ENCODE measurements at places on chromosomes 2 and 18.
A peak's percentile ranks its signal among the peaks of the same experiment; 100 is the strongest.

GRCh38 chr2:54572262-54572635 lies 116.1 kb downstream of the SPTBN1 start:
- peak; percentile 75 for DNase-seq

- DNase-seq, result no peak
These were observed 79.8 kb downstream of the ASB1 start for GRCh38 chr2:238506371-238507068.

DNA sequence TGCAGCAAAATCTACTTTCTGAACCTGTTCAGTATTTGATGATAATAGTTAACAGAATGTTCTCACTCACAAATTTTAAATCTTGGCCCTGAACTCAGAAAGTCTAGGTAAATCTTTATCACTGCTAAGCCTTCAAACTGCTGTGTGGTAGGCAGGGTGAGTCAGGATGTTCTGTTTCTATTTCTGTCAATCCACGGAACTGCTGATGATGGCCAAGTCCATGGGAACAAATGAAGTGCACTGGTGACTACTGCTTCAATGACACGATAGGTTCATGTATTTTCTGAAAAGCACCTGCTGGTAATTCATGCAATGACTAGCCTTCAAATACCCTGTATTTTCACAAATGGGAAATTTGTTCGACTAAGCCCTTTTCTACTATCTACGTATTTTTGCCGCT lies 14.2 kb downstream of the NIFK start:
- DNase-seq, result no peak

GRCh38 chr2:69188182-69188900 lies 175.4 kb downstream of the ANTXR1 start:
- no peak for DNase-seq

- DNase-seq, result no peak
These were observed 414.9 kb downstream of the PLCL1 start for GRCh38 chr2:198219292-198219691.

DNA sequence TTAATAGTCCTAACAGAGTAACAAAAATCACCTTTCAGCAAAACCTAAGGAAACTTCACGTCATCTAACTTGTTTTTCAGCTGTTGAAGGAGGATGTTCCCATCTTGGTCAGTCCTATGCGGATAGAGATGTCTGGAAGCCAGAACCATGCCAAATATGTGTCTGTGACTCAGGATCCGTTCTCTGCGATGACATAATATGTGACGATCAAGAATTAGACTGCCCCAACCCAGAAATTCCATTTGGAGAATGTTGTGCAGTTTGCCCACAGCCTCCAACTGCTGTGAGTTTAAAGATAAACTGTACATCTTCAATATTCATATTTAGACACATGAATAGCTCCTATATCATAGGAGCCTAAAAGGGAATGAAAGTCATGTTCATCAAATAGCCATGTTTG lies 10.5 kb downstream of the COL3A1 start:
- no peak for DNase-seq

GRCh38 chr18:70165936-70166335 lies 39.6 kb downstream of the RTTN start:
- DNase-seq, result no peak

DNA sequence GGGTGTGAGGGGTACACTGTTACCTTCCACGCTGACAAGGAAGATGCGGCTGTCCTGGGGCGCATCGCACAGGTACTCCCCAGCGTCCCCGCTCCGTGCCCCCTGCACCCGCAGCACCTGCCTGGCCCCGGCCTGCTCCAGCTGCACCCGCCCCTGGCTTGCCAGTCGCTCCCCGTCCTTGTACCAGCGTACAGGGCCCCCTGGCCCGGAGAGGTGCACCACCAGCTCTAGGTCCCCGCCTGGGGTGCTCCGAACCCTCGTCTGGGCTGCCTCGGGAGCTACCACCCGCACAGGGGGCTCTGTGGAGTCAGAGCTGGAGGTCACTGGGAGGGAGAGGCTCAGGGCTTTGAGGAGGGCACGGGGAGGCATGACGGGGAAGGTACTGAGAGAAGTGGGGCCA lies 13.5 kb downstream of the TMEM198 start:
- no peak for DNase-seq

DNA sequence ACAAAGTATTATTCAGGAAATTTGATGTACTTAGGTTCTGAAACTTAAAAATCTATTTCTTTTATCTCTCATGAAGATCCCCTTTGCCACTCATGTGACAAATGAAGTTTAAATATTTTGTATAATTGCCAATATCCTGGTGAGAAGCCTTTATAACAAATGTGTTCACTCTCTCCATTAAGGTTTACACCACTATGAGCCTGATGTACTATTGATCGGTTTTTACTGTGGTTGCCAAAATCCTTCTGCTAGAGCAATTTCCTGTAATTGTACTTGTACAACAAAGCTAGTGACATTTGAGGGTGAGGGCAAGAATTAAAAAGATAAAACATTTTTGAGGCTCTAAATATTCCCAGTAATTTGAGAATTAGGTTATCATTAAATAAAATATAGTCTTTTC lies 222.3 kb upstream of the CDH19 start:
- DNase-seq, result no peak

DNA sequence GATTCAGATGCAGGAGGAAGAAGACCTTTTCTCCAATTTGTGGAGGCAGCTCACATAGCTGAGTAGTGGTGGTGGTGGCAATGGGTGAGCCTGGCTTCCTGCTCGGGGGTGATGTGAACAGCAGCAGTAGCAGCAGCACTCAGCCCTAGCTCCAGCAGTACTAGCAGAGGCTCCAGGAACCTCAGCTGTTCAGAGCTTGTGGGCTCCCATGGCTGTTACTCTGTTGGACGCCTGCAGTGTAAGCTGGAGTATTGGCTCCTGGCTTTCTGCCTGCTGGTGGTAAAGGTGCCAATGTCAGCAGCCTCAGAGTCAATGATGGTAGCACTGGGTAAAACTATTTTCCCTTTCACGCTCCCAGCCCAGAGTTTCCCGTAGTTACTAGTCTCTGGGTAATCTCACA lies 3.1 kb upstream of the SEH1L start:
- DNase-seq, result no peak

GRCh38 chr2:164782323-164782722 lies 59.3 kb downstream of the COBLL1 start:
- DNase-seq, result no peak

DNA sequence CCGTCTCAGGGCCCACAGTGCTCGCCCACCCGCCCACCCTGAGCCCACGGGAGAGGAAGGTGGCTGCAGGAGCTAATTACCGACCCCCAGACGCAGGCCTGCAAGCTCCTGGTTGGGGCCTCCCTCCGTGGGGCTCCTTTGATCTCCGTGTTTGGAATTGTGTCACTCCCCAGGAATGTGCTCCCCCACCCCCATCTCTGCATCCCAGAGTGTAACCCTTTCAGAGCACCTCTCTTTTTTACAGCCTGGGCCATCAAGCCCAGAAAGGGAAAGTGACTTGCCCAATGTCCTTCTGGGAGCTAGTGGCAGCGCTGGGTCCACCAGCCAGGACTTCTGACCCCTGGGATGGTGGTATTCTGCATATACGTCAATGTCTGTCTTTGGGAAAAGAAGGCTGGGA lies 335.1 kb downstream of the CYRIA start:
- DNase-seq, result peak; percentile 93

DNA sequence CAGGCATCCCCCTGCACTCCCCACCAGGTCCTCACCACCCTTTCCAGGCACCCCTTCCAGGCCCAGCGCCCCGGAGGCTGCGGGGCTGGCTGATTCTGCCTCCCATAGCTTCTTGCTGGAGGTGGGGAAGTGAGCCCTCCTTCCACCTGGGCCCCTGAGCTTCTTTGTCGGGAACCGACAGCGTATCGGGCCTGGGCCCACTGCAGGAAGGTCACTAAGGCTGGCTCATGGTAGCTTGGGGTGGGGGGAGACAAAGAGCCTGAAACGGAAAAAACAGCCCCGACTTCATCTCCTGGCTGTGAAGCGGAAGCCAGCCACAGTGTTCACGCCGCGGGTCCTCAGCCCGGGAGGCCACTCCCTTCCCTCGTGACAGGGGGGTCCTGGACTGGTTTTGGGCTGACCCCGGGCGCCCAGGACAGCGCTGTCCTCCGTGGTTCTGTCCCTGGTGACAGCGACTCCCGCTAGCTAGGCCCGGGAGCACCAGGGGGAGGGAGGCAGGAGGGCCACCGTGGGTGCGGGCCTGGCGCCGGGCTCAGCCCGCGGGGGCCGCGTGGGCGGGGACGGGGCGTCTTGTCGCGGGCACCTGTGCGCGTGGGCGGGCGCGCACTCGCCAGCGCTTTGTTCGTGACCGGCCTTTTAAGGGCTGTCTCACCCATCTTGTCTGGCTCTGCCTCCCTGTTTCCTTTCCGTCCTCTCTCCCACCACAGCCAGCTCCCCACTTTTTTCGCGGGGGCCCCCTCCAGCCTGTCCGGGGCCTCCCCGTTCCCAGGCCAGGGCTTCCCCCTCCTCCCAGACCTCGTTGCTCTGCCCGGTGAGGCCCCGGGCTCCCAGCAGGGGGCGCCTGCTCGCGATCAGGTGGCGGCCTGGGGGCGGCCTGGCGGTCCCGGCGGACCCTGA lies 64.9 kb downstream of the DNMT3A start:
- no peak for DNase-seq

DNA sequence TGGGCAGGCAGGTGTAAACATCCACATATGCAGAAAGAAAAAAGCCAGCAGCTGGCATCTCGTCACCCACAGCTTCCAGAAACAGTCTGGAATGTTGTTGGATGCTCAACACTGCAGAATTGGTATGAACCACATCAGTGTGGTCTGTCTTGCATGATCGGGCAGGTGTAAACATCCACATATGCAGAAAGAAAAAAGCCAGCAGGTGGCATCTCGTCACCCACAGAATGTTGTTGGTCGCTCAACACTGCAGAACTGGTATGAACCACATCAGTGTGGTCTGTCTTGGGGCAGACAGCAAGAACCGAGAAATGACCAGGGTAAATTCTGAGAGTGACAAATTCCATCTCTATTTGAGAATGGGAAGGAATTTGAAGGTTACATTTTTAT lies 39.6 kb downstream of the DOCK10 start:
- no peak for DNase-seq

DNA sequence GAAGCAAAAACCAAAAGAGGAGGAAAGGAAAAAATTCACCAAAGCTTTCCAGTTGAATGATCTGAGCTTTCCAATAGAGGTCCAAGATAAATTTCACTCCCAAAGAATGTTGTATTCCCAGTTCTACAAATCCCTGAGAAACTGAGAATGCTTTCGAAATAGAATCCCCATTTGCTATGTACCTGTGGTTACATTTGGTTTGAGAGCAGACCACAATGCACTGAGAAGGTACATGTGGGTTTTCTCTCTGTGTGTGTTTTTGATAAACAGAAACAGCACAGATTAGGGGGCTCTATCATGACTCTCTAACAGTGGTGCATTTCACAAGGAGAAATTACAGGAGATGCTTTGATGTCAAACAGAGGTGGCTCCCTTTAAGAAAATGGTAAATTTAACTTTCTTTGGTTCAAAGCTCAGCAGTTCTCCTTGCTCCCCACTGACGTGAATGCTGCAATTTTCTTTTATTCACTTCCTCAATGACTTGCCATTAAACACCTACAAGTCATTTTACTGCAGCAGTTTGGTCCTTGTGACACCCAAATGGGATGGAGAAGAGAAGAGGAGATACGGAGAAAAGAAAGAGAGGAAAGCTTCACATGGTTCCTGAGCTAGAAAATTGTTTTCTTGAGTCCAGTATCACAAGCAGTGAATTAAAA lies 108.7 kb downstream of the EPHA4 start:
- no peak for DNase-seq

- peak; percentile 71 for DNase-seq
These were observed 303.7 kb upstream of the EPAS1 start for GRCh38 chr2:45993476-45993991.

DNA sequence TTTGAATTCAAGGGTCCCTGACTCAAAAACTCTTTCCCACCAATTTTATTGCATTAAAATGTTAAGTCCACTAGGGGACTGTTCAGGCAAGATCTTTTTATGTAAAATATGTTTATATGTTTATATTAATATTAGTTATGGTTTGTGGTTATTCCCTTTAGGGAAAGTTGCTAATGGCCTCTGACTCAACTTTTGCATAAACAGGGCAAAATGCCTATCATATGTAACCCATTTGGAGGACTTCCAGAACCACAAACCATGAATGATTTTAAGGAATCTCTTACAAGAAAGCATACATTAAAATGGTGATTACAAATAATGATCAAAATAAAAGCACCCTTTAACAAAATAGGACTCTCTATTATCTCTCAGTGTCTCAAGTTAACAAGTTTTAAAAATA lies 1484.5 kb upstream of the ZEB2 start:
- no peak for DNase-seq

GRCh38 chr2:195105581-195105980 lies 551.4 kb upstream of the SLC39A10 start:
- no peak for DNase-seq

DNA sequence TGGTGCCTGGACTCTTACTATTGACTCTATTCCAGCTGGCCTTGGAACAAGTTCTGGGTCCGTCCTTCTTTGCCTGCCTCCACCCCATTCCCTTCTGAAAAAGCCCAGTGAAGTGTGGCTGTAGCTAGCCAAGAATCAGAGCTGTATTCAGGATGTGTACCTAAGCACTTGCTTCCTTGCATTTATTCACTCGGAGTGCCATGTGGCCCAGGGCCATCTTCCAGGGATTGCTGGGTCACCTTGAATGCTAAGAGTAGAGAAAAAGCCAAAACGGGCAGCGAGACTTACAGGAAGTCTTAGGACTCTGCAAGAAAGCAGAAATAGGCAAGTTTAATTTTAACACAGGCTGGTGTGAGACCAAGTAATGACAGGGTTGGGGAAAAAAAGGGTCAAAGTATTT lies 4.1 kb downstream of the ITGA6 start:
- DNase-seq, result no peak

- DNase-seq, result no peak
These were observed 1287.6 kb upstream of the ZEB2 start for GRCh38 chr2:145807554-145807953.

DNA sequence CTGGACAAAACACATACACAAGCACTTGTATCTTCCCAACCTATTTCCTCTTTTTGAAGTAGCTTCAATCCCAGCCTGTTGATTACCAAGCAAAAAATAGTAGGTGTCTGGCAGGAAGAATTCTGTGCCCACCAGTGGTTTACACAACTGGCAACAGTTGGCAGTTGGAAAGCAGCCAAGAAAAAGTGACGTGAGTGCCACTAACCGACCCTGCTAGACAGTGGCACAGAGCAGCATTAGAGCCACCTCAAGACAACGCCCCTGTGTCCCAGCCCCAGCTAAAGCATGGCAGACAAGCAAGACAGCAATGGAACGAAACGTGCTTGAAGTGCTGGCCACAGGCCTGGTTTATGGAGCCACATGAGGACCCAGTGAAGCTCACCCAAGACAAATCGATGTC lies 379.6 kb downstream of the FBXO15 start:
- DNase-seq, result no peak

DNA sequence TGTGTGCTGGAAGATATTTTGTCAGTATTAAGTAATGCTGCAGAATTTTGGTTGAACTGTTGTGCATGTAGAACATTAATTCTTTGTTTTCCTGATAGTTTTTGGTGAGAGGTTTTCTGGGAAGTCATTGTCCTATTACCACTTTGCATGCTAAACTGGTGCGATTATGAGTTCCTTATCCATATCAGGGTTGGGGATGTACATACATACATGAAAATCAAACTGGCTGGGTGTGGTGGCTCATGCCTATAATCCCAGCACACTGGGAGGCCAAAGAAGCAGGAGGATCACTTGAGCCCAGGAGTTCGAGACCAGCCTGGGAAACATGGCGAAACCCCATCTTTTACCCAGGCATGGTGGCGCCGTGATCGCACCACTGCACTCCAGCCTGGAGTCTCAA lies 34.6 kb downstream of the ASAP2 start:
- DNase-seq, result no peak

All from Caco-2 (cell line).